ENCODE measurements at places on chromosomes 7 and 10.

DNA sequence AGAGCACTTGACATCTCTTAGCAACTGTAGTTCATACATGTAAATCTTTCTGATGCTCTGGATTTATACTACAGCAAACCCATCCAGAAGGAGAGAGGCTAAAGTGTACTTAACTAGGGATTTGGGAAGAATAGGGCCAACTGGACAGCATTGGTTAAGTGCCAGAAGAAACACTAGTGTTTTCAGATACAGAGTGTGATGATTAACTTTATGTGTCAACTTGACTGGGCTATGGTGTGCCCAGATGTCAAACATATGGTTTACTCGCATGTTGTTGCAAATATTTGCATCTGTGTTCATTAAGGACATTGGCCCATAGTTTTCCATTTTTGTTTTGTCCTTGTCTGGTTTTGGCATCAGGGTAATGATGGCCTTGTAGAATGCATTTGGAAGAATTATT lies 384.7 kb upstream of the KCND2 start:
- DNase-seq = no peak

- no peak for DNase-seq
These were observed 83.6 kb downstream of the GRB10 start for GRCh38 chr7:50699143-50699542.

- no peak for DNase-seq
These were observed 178.5 kb downstream of the MACC1 start for GRCh38 chr7:20038676-20039075.

- no peak for DNase-seq
These were observed 267.3 kb upstream of the NPVF start for GRCh38 chr7:25495342-25496250.

DNA sequence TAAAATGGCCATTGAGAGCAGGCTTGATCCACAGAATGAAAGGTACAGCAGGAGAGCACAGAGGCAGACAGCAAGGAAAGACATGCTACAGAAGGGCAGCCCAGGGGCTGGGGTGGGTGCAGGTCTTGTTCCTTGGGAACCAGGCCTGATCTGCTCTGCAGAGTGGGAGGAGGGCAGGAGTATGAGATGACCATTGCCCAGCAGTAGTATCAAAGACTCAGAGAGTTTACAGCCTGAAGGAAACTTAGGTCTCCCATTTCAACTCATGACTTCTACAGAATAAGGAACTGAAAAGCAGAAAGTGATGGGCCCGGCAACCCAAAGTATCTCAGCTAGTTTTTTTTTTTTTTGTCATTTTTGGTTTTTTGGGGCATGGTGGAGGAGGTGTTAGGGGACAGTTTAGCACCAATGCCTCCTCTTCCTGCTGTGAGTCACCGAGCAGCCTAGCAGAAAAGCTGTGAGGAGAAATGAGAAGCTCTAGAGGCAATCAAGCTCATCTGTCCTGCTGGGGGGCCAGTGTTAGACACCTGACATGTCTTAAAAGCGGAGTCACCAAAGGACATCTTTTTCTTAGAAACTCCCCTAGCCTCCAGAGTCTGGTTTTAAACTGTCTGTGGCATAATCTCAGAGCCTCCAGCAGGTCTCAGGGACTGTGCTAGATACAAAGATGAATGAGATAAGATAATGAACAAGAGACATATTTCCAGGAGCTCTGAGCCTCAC lies 34.3 kb upstream of the HERPUD2 start:
- no peak for DNase-seq

All from effector CD8-positive, alpha-beta T cell (primary cell).